ENCODE measurements at places on chromosomes 16 and 17.

DNA sequence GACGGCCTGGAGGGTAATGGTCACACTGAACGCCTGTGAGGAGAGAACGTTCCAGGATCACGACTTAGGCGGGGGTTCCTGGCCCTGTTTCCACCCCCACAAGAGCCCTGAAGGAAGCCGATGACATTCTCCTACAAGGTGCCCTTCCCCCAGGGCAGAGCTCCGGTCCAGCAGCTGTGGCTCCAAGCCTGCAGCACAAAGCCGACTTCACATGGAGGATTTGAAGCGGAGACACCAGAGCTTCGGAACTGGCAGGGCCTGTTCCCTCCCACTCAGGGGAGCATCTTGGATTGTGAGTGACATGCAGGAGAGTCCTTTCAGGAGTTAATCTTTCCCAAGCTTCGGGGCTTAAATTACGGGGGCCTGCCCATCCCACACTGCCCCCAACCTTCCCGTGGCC is 5.0 kb downstream of the FADS6 start:
- no peak for DNase-seq

- DNase-seq: no peak
These were observed 159.4 kb upstream of the HSBP1 start for GRCh38 chr16:83648347-83648746.

DNA sequence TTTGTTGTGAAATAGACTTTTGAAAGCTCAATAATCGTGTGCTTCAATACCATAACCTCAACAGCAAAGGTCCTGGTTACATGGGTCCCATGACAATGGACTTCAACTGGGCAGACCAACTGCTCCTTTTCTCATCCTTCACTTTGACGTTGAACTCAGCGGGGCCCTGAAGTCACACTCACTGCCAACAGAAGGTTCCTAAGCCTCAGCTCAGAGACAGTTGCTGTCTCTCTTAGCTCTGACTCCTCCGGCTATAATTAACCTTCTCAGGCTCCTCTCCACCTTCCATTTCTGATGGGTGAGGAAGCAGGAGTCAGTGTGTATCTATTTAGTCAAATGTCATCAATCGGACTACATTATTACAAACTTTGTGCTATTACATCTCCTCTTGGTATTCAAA is 23.8 kb downstream of the MPP3 start:
- DNase-seq: no peak

- DNase-seq: peak; percentile 7
These were observed 1.1 kb downstream of the ZCCHC14 start for GRCh38 chr16:87491522-87492290.

- no peak for DNase-seq
These were observed 131.7 kb upstream of the HSBP1 start for GRCh38 chr16:83676086-83676485.

DNA sequence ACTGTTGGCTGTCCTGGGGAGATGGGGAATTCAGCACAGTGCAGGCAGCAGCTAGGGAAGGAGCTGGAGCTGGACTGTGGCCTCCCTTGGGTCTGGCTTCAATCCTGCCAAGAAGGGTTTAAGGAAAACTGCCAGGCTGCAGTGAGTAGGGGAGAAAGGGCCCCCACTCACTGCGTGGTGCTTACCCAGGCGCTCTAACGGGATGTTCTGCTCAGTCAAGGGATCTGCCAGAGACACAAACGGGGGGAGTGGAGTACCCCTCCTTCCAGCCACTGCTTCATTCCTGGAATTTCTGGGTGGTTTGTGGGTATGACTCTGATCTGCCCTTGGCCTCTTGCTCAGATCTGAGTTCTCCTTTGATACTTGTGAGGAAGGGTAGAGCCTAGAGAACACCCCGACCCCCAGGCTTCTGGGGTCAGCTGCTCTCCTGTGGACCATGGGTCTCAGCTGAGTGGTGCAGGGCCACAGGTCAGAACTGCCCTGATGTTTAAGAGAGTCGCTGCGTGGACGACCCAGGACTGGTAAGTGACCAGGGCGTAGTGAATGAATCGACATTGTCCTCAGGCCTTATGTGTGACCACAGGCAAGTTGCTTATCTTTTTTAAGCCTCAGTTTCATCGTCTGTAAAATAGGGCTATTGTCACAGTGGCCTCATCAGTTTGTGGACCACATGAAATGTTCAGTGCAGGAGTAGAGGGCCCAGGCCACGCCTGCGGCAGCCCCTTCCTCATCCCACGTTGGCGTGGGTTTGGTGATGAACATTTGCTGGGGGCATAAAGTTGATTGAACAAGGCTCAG is 9.6 kb downstream of the CRISPLD2 start:
- DNase-seq: no peak

GRCh38 chr16:84330685-84331050 is 36.0 kb downstream of the WFDC1 start:
- no peak for DNase-seq

Measured in effector CD4-positive, alpha-beta T cell (primary cell).